ENCODE measurements at places on chromosomes 3 and 15. TPM values are rescaled to one million over a fixed set of nuclear protein-coding genes. Genes with fewer than 3 reads are reported as not detected.

The MYZAP gene
- 1.3 TPM for total RNA-seq

The CSPG4 gene
- total RNA-seq = 22.7 TPM

The IL5RA gene
- not detected for total RNA-seq

The GOLGA6B gene
- not detected for total RNA-seq

The NEDD4 gene
- 27.3 TPM for total RNA-seq

The CLDN1 gene
- 24.5 TPM for total RNA-seq

The TMEM40 gene
- 21.4 TPM for total RNA-seq

The CA12 gene
- 122 TPM for total RNA-seq

The ACVR2B gene
- total RNA-seq = 5.3 TPM

The TNNC1 gene
- total RNA-seq = not detected

The PDZRN3 gene
- total RNA-seq = 0.24 TPM

The TMEM43 gene
- total RNA-seq = 116 TPM
